ENCODE measurements at places on chromosomes 6 and 20.

- no peak for DNase-seq
Observed at GRCh38 chr20:59668926-59669850, 64.8 kb downstream of the PHACTR3 start.

DNA sequence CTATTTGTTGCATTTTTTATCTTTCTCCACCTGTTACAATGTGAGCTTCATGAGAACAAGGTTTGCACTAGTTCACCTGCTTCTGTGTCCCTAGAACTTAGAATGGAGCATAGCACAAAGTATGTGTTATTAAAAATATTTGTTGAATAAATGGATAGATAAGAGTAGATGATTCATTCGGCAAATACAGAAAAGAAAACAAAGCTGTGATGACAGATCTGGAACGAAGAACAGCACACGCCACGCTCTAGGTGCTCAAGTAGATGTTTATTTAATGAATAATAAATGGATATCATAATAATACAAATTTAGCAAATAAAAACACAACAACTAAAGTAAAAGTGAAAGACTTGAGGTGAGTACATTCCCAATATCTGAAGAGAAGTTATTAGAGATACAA lies 273.1 kb downstream of the HAO1 start:
- no peak for DNase-seq

GRCh38 chr6:13378669-13379590 lies 50.6 kb upstream of the TBC1D7 start:
- no peak for DNase-seq

DNA sequence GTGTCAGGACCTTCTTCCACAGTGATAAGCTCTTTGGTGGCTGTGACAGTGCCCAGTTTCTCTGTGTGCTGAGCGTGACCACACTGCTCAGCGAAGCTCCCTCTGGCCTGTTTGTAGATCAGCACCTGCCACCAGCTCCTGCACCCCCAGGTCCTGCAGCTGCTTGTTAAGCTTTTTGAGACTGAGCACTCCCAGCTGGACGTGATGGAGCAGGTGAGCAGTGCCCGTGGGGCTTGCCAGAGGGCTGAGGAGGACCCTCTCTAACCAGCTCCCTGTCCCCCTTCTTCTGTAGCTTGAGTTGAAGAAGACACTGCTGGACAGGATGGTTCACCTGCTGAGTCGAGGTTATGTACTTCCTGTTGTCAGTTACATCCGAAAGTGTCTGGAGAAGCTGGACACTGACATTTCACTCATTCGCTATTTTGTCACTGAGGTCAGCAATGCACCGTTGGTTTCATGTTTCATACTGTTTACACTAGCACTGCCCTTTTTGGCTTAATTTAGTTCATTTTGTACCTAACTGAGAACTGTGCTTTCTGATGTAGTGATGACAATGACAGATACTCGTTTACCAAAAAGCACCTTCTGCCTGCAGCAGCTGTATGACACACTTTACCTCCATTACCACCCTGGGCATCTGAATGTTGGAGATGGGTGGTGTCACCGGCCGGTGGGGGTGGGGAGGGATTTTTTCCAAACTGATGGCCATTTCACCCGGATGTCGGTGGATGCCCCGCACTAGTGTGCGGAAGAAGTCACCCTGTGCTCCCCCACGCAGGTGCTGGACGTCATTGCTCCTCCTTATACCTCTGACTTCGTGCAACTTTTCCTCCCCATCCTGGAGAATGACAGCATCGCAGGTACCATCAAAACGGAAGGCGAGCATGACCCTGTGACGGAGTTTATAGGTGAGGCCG lies 12.5 kb downstream of the NELFCD start:
- no peak for DNase-seq

DNA sequence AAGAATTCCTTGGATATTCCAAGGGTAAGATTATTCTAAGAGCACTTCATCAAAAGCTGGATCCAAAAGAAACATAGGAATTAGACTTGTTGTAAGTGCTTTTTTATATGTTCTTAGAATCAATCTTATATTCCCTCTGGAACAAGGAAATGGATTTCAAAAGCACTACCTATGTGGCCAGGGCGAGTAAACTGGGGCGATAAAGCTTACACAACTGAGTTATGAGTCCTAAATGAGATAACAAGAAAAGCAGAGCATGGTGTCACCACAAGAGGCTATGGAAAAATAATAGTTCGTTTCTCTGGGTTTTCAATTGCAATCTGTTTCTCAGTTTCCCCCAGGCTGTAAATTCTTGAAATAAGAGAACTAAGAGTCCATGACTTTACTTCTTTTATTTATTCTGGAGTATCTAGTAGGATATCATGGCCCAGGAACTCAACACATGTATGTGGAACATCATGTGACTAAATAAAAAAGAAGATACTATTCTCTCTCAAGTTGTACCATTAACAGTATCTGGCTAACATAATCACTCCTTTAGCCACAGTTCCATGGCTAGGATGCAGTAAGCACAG lies 51.5 kb downstream of the NUDT3 start:
- no peak for DNase-seq

- no peak for DNase-seq
Observed at GRCh38 chr6:119728935-119729334, 379.4 kb upstream of the MAN1A1 start.

- DNase-seq, result no peak
Observed at GRCh38 chr6:11050731-11051130, 6.6 kb upstream of the ELOVL2 start.

GRCh38 chr6:105120570-105120969 lies 59.2 kb downstream of the POPDC3 start:
- DNase-seq, result no peak

GRCh38 chr20:62136283-62137091 lies 6.7 kb downstream of the PSMA7 start:
- DNase-seq, result peak; percentile 63

DNA sequence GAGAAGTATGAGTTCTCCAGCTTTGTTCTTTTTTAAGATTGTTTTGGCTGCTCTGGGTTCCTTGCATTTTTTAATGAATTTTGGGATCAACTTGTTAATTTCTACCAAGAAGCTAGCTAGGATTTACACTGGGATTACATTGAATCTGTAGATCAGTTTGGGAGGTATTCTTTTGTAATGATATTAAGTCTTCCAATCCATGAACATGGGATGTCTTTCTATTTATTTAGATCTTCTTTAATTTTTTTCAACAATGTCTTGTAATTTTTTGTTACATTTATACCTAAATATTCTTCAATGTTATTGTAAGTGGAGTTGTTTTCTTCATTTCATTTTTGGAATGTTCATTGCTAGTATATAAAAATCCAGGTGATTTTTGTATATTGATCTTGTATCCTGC lies 12.5 kb downstream of the PRIM2 start:
- no peak for DNase-seq

Data from heart right ventricle (tissue), 16 donors.